ENCODE measurements at places on chromosomes 1 and 21.

GRCh38 chr1:150765296-150765976 lies at the start of gene CTSS:
Gene CTSS, minus strand, starts transcription at chr1:150765778. Its CDS starts 1,015 bp downstream, at chr1:150764763.
- peak; percentile 91 for DNase-seq

- no peak for DNase-seq
These were observed 16.7 kb downstream of the UAP1 start for GRCh38 chr1:162578071-162578700.

DNA sequence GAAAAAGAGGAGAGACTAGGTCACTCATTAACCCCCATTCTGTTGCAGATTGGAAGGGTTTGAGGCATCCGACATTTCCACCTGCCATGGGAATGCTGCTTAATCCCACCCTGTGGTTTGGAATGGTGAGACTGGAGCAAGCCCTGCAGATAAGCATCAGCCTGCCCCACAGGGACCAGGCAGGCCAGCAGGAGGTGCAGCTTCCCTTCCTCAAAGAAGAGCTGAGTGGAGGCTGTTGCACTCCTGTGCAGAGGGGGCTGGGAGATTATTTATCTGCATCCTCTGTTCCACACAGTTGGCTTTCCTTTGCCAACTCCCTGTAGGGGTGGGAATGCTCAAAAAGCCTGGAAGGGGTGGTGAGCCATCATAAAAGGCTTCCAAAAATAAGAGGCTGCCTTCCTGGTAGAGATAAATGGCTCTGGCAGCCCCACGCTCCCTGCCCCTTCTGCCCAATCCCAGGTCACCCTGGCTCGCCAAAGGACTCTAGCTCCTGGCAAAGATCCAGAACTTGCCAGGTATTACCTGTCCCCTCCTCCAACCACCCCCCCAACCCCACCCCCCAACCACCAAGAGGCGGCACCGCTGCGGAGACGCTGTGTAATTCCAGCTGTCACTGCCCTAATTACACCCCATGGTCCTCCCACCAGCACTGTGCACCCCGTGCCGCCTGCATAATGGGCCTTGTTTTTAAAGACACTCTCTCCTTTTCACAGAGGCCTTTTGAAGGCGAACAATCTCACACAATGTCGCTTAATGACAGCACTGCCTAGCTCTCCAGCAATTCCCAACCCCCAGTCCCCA lies 83.0 kb upstream of the ZC3H12A start:
- no peak for DNase-seq

DNA sequence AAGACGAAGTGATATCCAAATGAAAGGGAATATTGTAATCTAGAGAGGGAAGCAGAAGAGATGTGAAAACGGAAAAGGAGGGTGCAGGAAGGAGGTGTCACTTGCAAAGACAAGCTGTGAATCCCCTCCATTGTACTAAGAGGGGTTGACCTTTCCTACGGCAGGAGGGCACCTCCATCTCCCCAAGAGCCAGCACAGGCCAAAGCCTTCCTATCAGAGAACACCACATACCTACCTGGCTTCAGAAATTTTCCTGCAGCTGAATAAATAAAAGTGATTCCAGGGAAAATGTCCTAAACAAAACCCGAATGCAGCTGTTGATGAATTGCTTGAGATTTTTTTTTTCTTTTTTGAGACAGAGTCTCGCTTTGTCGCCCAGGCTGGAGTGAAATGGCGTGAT lies 14.3 kb downstream of the KANK4 start:
- DNase-seq: no peak

GRCh38 chr1:113579256-113580018 lies 179.8 kb downstream of the PHTF1 start:
- DNase-seq: no peak

DNA sequence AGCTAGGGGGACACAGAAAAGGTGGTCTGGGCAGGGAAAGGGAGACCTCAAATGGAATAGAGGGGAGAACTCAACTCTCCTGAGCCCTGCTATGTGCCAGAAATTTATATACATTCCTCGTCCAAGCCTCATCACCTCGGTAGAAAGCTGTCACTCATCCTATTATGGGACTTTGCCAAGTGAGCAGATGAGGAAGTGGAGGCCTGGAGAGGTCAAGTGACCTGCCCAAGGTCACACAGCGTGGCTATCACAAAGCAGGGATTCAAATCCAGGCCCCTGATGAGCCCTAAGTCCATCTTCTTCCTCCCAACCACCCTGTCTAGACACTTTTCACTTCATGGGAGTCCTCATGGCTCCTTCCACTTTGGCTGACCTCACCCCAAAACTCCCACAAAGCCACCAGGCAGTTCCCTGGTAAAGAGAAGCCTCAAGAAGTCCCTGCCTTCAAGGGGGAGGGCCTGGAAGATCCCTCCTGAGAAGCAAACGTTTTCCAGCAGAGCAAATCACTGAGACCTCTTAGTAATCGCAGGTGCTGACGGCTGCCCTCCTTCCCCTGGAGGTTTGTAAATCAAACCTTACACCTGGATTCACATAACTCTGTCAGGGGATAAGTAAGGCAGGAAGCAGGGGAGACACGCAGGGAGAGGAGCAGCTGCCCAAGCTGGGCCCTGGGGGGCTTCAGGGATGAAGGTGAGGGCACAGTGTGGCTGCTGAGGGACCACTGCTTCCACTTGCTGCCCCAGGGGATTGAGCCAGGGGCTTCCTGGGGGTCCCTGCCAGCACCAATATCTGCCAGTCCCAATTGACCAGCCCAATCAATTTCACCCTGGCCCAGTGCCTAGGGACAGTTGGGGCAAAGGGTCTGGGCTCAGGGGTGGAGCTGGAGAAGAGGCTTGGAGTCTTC lies 351.2 kb downstream of the MATN1 start:
- no peak for DNase-seq

- no peak for DNase-seq
These were observed 46.0 kb upstream of the LRRN2 start for GRCh38 chr1:204731509-204731908.

GRCh38 chr1:228341450-228341813 lies 65.2 kb downstream of the TRIM11 start:
- DNase-seq: no peak

DNA sequence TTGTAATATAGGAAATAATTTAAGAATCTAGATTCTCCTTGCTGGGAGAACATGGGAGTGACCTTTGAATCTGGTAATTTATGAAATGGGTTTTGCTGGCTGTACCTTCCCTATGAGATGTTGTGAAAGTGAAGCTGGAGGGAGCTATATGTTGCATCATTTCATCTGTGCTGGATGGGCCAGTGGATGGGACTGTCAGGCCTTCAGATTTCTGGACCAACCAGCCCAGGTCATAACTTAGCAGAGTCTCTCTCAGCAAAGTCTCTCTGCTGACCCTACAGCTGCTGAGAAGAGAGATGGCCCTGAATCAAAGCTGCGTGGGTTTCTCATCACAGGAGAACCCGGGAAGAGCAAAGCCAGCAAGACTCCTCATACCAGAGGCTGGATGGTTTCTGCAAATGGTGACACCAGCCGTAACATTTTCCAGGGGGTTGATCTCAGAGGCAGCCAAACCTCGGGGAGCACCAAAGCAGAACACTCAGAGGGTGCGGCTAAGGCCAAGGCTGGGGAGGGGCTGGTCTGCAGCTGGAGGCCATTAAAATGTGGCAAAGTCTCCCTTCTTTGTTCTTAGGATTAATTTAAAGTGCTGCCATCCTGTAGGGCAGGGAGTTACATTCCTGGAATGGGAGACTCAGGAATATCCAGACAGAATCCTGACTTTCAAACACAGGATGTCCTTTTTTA lies 18.2 kb upstream of the PTGFRN start:
- no peak for DNase-seq

GRCh38 chr1:198254948-198255347 lies 98.2 kb downstream of the NEK7 start:
- no peak for DNase-seq

DNA sequence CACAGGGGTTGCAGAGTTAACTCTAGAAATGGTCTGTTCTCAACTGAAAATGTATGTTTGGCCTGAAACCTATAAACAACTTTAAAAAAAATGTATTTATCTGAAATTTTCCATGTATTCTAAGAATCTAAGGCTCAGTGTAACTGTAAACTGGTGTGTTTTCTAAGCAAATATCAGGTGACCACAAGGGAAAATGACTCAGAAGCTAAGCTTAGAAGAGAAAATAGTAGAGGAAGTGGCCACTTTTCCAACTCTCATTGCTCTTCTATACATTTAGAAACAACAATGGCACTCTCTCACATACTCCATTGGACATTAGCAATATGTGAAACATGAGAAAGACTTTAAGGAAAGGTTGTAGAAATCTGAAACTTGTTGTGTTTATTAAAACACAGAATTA lies 7.5 kb downstream of the TNFSF18 start:
- peak; percentile 46 for DNase-seq

- DNase-seq: no peak
These were observed 30.0 kb downstream of the LRRC3 start for GRCh38 chr21:44485254-44485793.

- no peak for DNase-seq
These were observed 370.6 kb downstream of the PTPRC start for GRCh38 chr1:199009447-199009846.
